Stimulated activated naive CD8-positive, alpha-beta T cell treated with anti-CD3 and anti-CD28 coated beads, Interleukin-15, amount 100 ng/mL, for 72 hours (primary cell): ENCODE measurements at places on chromosomes 12 and 14.

- DNase-seq: no peak
Measured at GRCh38 chr12:39972119-39972518, 133.8 kb downstream of the SLC2A13 start.

- DNase-seq: no peak
Measured at GRCh38 chr14:75459099-75459741, 31.4 kb downstream of the JDP2 start.

GRCh38 chr12:24197532-24197931, 248.1 kb upstream of the SOX5 start:
- DNase-seq: no peak

GRCh38 chr12:71186571-71187288, 28.9 kb upstream of the TSPAN8 start:
- DNase-seq: no peak

DNA sequence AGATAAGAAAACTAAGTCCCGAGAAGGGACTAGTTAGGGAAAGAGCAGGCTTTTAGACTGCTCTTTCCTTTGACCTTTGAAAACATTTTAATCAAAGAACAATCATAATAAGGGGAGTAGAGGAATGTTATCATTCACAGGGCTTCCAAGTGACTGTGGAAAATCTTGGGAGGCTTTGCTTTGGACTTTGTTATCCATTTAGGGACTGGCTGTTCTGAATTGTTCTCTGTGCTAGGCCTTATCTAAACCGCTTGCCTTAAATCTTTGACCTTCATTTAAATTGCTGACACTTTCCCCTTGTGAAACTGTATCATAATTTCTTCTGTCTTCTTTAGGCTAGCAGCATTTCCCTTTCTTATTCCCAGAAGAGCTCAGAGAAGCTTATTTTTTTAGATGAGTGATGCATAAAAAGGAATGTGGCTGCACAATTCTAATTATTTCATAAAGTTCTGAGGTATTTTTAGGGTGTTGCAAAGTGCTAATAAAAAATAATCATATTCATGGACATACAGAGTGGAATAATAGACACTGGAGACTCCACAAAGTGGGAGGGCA, 9.5 kb upstream of the CALM1 start:
- DNase-seq: no peak

- DNase-seq: no peak
Measured at GRCh38 chr12:71128191-71128788, 29.5 kb downstream of the TSPAN8 start.

GRCh38 chr14:86464341-86464740, 934.4 kb downstream of the FLRT2 start:
- DNase-seq: no peak

DNA sequence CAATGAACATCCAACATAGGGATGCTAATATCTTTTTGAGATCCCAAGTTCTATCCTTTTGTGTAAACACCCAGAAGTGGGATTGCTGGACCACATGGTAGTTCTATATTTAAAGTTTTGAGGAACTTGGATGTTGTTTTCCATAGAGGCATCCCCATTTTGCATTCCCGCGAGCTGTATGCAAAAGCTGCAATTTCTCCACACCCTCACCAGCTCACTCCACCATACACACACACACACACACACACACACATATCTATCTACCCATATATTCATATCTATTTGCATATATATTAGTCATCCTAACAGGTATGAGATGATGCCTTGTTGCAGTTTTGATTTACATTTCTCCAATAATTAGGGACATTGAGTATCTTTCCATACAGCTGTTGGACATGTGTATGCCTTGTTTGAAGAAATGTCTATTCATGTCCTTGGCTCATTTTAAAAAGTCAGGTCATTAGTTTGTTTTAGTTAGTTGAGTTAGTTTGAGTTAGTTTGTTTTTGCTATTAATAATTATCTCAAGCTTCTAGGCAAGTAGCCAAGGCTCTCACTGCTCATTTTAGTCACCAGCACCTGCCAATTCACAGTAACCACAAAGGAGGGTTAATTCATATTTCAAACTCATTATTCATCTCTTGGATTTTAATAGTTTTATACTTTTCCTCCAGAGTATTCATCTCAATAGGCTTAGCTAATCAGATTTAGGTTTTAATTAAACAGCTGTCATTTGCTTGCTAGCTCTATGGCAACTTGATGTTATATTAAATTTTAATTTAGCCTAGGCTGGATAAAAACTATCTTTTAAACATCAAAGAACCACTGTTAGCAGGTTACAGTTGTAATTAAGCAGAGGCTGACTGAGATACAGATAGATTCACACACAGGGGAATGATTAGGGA, 1435.9 kb upstream of the TMEM132C start:
- no peak for DNase-seq

DNA sequence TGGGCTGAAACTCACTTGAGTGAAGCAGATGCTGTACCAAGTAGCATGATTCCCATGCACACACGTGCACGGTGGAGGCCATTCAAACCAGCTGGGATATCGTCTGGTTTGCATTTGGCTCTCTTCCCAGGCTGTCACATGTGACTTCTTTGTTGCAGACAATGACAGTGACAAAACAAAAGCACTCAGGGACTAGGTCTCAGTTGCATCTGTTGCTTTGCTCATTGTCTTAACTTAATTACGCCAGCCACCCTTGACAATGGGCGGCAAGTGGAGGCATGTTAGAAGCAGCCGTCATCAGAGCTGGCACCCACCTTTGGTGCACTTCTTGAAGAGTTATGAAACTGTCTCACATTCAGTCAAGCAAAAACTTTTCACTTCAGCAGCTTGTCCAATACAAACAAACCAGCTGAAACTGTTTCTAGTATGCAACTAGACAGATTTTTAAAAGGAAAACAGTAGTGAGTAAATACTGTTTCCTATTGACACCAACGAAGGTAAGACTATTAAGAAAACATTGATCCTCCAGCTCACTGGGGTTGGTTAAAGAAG, 74.3 kb downstream of the IGF1 start:
- no peak for DNase-seq

- DNase-seq: no peak
Measured at GRCh38 chr12:30514666-30515065, 181.0 kb downstream of the IPO8 start.

DNA sequence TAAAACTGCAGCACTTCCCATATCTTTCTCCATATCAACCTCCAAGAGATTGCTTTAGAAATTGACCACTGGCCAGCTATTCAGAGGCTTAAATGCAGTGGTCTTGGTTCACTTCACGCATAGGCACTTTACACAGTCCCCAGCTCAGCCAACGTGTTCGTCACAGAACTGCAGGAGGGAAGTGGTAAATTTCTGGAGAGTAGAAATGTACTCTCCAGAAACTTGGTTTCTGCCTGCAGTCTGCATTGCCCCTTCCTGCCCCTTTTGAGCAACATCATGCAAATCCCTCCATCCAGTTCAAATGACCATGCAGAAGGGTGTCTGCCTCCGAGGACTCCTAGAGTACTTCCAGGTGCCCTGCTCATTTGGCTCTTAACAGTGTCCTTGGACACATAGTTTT, 42.7 kb upstream of the NEDD1 start:
- no peak for DNase-seq

GRCh38 chr12:38445040-38445439, 128.5 kb downstream of the ALG10B start:
- no peak for DNase-seq

DNA sequence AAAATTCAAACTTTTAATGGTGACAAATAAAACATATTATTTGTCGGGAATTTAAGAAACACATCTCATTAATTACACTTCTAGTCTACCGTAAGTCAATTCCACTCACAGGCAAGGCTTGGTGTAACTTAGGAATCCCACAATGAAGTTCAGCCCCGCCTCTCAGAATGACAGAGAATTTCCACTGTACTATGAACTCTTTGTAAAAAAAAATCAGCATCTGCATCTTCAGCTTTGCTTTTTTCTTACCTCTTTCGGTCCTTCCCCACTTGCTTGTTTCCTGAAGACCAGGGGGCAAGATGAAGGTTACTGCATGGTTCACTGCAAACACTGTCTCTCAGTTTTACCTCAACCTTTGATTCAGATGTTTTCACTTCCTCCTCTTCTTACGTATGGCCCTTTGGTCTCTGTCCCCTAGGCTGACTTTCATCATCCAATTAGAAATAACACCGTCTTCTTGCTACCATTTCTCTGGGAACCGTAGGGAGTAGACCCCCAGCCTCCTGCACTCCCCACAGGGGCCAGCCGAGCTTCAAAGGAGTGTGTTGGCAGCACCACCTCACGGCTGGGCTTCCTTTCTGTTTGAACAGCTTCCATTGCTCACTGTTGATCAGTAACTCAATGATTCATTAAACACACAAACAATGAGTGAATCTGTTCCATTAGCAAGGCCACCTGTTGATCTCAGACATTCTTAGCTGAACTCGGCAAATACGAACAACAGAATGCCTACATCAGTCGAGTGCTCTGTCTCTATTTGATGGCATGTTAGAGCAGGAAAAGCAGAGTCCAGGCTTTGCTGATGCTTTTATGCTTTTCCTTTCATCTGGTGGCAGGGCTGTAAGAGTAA, 343.0 kb downstream of the BMP4 start:
- no peak for DNase-seq

GRCh38 chr12:119204671-119205285, 26.0 kb downstream of the HSPB8 start:
- no peak for DNase-seq

DNA sequence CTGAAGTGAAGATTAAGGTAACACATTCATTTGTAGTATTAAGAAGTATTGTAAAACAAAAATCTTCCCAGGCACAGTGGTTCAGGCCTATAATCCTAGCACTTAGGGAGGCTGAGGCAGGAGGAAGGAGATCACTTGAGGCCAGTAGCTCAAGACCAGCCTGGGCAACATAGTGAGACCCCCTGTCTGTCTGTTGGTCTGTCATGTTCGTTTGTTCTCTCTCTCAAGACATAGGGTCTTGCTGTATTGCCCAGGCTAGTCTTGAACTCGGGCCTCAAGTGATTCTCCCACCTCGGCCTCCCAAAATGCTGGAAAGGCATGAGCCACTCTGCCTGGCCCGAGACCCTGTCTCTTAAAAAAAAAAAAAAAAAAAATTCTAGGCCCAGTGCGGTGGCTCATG, 6.7 kb downstream of the TULP3 start:
- DNase-seq: no peak

DNA sequence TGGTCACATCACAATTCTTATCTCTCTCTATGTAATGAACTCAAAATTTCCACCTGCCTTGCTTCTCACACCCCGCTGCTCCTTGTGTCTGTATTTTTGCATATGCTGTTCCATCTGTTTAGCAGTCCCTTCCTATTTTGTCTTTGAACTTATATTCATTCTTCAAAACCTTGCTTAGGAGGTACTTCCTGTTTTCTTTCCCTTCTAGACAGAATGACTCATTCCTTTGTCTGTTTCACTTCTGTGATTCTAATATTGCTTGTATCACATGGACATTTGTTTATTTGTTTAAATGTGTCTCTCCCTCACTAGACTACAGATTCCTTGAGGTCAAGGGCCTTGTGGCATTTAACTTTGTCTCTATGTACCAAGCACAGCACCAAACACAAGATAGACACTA, 424.2 kb downstream of the ETNK1 start:
- DNase-seq: no peak

- no peak for DNase-seq
Measured at GRCh38 chr12:6372403-6373003, 2.9 kb downstream of the SCNN1A start.

DNA sequence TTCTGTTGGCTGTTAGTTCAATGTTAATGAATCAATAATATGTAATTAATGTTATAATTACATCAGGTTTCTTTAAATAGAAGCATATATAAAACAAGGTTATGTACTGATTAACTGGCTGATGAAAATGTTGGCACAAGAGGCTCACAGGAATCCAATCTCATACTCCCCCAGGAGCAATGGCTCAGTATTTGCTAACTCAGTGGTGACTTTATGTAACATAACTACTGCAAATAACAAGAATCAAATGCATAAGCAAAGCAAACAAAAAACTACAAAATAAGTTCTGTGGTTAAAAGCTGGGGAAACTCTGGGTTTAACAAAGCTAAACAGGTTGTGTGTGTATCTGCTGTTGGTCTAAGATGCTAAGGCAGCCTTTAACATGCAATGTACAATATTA, 27.7 kb upstream of the BBS10 start:
- no peak for DNase-seq

DNA sequence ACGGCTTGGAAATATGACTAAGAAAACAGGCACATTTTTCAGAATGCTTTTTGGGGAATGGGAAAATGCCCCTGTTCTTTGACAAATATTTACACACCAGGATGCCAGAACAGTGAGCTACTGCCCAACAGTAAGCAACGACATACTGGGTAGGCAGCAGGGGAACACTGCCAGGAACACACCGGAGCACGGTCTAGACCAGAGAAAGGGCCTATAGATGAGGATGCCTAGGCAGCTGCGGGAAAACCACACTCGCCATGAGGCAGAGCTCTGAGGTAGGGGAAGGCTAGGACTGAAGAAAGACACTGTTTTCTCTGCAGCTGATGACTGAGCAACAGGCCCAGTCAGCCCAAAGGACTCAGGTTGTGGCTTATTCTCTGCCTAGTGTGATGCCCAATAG, 45.9 kb upstream of the COL2A1 start:
- no peak for DNase-seq

DNA sequence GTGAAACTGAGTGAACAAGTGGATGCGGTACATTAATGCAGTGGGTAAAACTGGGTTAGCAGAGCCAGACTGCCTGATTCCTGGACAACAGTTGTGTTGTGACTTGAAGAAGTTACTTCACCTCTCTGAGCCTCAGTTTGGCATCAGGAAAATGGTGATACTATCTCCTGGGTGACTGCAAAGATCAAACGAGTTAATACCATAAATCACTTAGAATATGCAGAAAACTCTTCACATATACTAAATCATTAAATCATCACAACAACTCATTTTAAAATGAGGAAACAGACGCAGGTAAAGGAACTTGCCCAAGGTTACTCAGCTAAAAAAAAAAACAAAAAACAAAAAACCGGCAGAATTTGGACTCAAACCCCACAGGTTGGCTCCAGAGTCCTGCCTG, 811 bp downstream of the MTERF2 start:
- no peak for DNase-seq

DNA sequence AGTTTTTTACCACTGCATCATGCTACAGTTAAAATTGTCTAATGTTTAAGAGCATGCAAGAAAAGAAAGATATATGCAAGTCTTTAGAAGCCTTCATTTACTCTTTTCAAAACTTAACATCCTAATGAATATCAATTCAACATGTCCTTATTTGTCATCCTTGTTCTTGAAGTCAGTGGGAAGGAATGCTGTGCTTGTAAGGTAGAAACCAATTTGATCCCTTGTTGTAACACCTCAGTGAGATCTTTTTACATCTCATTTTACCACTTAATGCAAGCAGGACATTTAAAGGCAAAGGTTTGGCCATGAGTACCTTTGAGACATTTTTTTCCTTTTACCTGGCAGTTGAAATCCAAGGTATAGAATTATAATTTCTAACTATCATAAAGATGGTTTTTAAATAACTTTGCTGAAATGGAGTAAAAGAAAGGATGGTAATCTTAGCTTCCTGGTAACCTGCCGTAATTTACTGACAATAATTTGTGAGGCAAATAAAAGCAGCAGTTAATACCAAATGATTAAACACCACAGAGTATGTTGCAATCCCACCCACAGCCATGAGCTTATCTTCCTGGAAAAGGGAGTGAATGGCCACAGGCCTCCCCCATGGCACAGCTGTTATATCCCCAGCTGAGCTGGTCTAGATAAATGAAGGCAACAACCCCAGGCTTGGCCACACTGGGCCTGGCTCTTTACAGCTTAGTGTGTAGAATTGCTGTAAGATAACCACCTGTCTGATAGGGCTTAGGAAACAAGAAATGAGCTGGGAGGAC, 33.2 kb upstream of the STRN3 start:
- no peak for DNase-seq
